Fibroblast of skin of right quadriceps (primary cell): ENCODE measurements at places on chromosomes 2 and 18.

GRCh38 chr2:64094663-64095382, 49.4 kb downstream of the PELI1 start:
- no peak for DNase-seq

DNA sequence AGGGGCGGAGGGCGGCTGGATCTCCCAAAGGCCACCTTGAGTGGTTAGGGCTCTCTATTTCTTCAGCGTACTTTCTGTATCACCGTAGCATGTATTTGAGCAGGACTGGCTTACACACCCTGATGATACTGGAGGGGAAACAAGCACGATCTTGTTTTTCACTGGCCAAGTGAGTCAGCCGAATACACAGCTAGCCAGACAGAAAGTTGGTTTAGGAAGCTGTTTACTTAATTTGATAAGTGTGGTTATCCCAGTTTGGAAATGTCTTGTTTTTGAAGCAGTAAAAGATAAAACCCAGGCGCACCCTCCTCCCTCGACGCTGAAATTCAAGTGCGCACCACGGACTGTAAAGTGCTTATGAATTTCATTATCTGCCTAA, 582 bp downstream of the RIOK3 start:
- DNase-seq = peak; percentile 18

GRCh38 chr2:134347756-134348155, 93.9 kb downstream of the MGAT5 start:
- peak; percentile 12 for DNase-seq

DNA sequence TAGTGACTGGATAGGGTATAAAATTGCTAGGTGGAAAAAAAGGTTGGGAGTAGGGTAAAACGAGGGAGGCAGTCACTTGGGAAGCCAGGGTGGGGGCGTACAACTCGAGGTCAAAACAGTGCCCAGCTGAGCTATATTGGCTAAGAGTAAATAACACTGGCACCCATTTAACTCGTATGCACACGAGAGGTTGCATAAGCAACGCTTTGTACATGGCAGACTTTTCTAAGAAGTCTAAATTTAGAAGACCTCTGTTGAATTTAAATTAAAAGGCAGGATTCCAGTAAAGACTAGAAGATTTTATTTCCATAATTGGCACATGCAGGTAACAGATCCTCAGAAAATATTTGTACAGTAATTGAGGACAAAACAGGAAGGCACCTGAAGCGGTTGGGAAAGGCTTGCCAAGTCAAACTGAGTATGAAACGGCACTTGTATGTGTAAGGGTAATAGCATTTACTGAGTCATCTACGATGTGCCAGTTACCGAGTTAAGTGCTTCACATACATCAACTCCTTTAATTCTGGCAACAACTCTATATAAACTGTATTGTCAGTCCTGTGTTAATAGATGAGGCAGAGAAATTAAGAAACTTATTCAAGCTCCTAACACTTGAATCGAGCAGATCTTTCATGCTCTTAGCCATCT, 1.4 kb upstream of the MALT1 start:
- DNase-seq = peak; percentile 65

DNA sequence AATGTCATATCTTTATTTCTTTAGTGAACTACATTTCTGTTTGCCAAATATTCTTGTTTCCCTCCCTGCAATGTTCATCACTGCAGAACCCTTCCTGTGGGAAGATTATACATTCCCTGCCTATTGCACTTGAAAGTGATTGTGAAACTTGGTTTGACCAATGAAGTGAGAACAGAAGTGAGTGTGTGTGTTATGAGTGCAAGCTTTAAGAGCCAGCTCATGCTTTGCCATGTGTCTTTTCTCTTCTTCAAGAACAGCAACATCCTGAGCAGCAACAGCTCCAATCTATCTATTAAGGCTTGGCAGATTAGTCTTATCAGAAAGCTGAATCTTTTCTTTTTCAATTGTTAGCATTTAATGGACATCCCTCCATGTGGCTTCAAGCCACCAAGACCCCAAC, 42.0 kb upstream of the UBE2E3 start:
- peak; percentile 41 for DNase-seq

- no peak for DNase-seq
These were observed 28.4 kb downstream of the DNAJC10 start for GRCh38 chr2:182744490-182744889.

- DNase-seq = no peak
These were observed 54.4 kb downstream of the NAPG start for GRCh38 chr18:10580215-10580614.

- no peak for DNase-seq
These were observed 217.7 kb downstream of the MBD5 start for GRCh38 chr2:148238561-148238960.

GRCh38 chr2:239935789-239936758, 89.1 kb downstream of the NDUFA10 start:
- no peak for DNase-seq

DNA sequence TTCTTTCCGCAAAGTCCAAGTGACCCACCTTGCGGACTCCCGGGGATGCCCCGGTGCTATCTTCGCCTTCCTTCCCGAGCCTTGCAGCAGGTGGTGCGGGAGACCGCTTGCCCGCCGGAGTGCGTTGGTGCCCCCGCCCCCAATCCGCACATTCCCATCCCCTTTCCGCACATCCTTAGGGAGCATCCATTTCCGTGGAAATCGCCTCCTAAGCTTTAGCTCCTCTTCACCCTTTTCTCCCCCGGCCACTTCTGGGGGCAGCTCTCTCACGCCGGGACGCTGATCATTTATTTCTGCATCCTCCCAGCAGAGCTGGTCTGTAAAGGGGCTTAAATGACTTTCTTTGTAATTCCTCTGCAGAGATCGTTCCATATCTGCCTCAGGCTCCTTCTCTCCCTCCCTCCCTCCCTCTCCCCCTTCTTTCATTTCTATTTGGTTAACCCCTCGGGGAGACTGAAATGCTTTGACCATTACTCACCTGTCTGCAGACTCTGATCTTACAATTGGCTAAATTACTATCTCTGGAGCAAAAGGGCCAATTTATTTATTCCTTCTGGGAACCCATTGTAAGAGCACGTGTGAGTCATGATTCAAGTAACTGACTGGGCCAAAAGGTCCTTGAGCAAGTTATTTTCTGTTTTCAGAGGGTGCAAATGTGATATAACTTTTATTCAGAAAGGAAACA, 1.3 kb upstream of the LYPD1 start:
- DNase-seq = peak; percentile 92

- DNase-seq = no peak
These were observed 17.8 kb downstream of the MTCL1 start for GRCh38 chr18:8722946-8723820.

DNA sequence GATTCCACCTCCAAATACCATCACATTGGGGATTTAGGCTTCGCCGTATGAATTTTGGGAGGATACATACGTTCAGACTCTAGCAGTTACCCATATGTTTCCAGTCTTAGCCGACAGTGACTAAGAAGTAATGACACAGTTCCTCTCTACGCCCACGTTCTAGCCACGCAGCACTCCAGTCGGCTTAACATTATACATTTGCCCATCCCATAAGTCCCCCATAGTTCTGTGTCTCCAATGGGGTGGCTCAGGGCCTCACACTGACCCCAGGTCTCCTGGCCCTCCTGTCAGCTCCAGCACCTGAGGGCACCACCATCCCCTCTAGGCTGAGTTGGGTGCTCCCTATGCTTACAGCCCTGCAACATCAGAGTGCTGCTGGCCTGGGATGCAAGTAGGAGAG, 18.4 kb upstream of the CNDP2 start:
- DNase-seq = no peak

GRCh38 chr2:132482821-132483220, 66.2 kb downstream of the GPR39 start:
- DNase-seq = no peak

DNA sequence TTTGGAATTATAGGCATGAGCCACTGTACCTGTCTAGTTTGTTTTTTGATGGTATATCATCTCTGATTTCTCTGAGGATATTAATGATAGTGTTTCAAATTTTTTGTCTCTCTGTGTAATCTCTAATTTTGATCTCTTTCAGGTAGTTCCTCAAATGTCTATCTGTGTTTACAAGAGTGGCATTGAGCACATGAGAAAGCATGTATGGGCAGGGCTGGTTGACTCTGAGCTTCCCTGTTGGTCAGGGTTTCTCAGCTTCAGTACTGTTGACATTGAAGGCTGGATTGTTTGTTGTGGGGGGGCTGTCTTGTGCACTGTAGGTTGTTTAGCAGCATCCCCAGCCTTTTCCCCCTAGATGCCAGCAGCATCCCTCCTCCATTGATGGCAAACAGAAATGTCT, 79.9 kb downstream of the TMEM247 start:
- no peak for DNase-seq
